ENCODE measurements at places on chromosomes 2 and 18.

DNA sequence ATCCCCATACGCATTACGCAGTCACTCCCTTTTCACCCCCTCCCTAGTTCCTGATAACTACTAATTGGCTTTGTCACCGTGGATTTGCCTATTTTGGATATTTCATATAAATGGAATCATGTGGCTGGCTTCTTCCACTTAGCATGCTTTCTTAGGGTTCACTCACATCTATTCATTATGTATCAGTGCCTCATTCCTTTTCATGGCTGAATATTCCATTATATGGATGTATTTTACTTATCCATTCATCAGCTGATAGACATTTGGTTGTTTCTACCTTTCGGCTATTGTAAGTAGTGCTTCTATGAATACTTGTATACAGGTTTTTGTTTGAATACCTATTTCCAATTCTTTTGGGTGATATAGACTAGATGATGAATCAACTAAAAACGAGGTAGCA, 4.9 kb downstream of the ATP5MC3 start:
- no peak for DNase-seq

- DNase-seq: no peak
Observed at GRCh38 chr2:11824901-11825828, 78.7 kb downstream of the LPIN1 start.

DNA sequence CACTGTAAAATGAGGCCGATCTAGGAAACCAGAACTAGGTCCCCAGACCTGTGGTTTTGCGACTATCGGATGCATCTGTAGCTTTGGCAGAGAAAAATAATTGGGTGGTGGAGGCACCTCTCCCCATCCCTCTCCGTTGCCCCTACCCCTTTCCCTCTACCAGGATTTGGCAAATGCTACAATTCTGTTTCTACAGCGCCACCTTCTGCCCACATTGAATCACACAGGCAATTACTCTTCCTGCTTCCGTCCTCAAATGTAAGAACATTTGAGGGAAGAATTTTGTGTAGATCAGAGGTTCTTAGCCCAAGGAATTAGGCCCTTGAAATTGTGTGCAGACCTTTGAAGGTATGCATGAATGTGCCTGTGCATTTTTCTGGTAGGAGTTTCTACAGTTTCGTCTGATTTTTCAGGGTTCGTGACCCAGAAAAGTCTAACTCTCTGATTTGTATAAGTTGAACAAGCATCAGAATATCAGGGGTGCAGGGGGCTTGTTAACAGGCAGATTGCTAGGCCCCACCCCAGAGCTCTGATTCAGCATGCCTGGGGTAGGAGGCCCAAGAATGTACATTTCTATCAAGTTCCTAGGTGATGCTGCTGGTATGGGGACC, 11.2 kb downstream of the ATP6V1B1 start:
- peak; percentile 46 for DNase-seq

DNA sequence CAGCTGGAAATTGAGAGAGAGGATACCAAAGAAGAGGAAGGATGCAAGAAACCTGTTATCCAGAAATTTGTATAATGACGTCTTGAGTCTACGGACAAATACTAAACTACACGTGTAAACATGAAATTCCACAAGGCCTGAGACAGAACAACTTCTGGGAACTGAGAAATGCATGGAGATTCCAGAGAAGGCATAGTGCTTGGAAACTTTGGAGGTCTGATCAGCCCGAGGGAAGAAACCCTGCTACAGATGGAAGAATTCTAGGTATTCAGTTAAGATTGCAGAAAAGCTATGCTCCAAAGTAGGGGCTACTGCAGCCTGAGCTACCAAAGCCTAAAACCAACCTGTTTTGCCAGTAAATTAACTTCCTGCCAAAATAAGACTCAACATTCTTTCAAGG, 120.4 kb downstream of the PDCL3 start:
- no peak for DNase-seq

GRCh38 chr18:23131693-23132319, 3.5 kb upstream of the CABLES1 start:
- DNase-seq: no peak

GRCh38 chr18:77316641-77317040, 67.0 kb downstream of the GALR1 start:
- no peak for DNase-seq

DNA sequence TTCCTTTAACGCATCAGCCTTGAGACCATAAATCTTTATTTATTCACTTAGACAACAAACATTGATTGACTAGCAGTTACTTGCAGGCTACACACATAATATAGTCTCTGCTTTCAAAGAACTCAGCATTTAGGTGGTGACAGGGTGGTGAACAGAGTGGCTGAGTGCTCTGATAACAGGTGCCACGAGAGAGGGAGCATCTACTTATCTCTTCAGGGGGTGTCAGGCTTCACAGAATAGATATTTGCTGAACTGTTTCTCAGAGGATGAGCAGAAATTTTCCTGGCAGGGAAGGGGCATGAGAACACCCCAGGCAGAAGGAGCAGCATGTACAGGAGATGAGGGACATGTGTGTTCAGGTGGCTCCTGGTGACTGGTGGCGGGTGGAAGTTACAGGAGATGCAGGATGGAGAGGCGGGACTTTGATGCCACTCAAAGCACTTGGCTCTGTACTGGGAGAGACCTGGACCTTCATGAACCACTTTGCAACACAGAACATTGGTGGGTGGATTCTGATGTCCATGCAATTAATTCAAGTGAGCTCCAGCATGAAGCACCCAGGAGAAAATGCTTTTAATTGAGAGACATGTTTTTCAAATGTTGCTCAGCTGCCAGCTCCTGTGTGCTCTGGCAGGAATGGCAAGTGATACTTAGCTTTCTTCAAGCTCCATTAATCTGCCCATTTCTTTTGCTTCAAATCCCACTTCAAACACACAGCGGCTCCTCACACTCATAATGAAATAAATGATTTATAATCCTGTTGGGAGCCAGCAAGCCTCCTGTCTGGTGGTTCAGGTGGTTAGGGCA, 248.9 kb downstream of the MYCN start:
- no peak for DNase-seq

- no peak for DNase-seq
Observed at GRCh38 chr2:160581448-160581847, 87.8 kb upstream of the RBMS1 start.

GRCh38 chr18:58862851-58863538, 1.7 kb upstream of the ZNF532 start:
- DNase-seq: no peak
